ENCODE measurements at places on chromosomes 6 and 20.

GRCh38 chr6:25002326-25003091 is 66.7 kb upstream of the RIPOR2 start:
- no peak for DNase-seq

DNA sequence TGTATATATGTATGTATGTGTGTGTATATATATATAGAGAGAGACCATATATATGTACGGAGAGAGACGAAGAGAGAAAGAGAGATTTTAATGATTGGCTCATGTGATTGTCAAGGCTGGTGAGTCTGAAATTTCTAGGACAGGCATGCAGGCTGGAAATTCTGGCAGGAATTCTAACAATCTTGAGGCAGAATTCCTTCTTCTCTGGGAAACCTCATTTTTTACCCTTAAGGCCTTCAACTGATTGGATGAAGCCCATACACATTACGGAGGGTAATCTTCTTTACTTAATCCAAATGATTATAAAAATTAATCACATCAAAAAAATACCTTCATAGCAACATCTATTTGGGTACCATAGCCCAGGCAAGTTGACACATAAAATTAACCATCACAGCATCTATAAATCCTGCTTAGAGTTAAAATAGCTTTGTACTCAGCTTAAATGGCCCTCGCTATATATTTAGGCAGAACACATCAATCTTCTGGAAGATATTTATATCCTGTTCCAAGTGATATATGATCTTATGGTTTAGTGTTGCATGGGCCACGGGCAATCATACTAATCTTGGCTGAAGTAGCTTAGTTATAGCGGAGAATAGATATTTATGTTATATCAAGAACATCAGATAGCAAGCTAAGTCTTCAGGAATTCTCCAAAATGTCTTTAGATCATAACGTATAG is 36.6 kb downstream of the ABRACL start:
- no peak for DNase-seq

DNA sequence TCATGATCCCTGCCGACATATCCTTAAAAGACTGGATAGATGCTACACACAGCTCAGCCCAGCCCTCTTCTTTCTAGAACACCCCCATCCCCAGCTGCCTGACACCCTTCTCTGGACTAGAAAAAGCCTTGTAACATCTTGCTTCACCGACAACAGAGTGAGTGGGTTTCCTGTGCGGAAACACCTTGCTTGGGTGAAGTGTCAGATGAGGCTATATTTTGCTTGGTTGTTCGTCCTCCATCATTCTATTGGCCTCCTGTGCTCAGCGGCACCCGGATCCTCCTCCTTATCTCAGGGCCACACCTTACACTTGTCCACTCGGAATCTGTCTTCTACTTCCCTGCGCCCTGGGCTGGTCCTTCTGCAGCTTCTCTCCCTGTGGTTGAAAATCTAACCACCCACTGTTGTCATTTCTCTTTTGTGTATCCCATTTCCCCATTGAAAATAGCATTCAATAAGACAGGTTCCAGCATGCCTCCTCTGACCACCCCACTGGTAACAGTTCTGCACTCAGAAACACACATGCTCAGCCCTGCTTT is 101.3 kb upstream of the MLN start:
- no peak for DNase-seq

GRCh38 chr6:142523515-142524375 is 221.9 kb downstream of the ADGRG6 start:
- DNase-seq, result no peak

DNA sequence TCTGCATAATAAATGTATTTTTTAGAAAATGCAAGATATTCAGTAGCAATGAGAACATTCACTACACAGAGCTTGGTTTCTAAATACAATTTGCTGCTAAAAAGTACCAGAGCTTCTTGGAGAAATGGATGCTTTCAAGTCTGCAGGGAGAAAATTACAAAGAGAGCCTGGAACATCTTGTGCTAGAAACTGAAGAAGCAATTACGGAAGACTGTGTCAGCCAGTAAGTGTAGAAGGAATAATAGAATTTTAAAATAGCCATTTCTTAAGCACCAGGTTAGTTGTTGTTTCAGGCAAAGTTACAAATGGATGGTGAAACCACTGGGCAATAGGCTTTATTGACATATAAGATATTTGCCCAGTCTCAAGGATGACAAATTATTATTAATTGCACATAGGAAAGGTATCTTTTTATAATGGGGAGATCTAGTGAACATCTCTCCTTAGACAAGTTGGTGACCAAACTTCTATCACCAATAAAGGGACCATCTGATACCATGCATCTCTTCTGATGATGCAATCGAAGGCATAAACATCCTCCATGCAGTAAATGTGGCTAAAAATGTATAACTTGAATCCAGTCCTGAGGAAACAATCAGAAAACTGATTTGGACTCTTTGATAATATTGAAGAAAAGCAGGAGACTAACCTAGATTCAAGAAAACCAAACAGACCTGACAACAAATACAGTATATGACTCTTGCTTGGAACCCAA is 81.7 kb downstream of the ARHGAP18 start:
- no peak for DNase-seq

DNA sequence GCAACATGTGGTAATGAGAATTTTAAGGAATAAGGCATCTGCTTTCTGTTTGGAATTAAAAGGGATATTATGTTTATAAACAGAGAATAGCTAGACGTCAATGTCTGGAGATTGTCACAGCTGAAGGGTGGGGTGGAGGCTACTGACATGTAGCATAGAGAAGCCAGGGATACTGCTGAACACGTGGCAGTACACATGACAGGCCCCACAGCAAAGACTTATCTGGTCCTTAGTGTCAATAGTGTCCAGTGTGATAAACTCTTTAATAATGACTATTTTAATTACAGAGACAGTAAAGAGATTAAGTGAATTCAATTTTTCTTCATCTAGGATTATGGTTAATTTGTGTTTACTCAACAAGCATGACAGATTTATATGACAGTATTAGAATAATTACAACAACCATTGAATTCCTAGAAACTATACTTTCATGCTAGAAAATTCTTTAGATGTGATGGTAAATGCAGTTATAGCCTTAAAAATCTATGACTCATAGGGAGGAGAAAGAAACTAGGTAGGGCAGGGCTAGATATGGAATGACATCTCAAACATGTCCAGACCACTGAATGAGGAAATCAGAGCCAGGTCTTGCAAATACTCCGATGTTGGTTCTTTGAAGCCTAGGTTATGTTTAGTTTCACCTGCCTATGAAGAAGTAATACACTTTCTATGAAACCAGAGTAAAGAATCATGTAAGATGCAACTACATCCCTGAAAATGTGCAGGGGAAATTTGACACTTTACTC is 399.5 kb downstream of the PHF3 start:
- DNase-seq, result no peak

- no peak for DNase-seq
Observed at GRCh38 chr20:52748990-52749389, 223.2 kb upstream of the TSHZ2 start.

DNA sequence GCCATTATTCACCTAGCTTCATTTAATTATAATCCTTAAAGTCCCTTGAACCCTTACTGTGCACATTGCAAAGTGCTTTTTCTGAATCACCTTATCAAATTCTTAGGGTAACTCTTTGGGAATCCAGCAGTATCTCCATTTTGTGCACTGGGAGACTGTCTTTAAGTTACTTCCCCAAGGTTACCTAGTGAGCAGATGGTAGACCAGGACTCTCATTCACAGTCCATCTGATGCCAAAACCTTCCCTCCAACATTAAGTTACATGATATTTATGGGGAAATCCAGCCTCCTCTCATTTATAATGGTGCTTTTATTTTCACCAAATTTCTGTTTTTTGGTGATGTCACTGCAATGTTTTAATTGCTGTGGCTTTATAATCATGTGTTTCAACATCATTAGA is 75.7 kb downstream of the NCOA7 start:
- no peak for DNase-seq

GRCh38 chr6:169344750-169345065 is 91.1 kb upstream of the THBS2 start:
- DNase-seq, result no peak

DNA sequence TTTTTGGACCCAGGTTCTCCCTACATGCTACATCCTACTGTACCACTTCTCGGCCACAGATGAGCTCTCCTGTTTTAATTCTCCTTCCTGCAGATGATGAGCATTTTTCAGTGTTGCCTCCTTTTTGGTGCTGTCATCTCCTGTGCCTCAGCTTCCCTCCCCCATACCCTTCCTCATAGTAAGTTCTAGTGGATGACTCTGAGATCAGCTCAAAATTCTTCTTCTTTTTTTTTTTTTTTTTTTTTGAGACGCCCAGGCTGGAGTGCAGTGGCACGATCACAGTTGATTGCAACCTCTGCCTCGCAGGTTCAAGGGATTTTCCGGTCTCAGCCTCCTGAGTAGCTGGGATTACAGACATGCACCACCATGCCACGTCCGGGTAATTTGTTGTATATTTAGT is 3.8 kb downstream of the TMEM14A start:
- peak; percentile 33 for DNase-seq

DNA sequence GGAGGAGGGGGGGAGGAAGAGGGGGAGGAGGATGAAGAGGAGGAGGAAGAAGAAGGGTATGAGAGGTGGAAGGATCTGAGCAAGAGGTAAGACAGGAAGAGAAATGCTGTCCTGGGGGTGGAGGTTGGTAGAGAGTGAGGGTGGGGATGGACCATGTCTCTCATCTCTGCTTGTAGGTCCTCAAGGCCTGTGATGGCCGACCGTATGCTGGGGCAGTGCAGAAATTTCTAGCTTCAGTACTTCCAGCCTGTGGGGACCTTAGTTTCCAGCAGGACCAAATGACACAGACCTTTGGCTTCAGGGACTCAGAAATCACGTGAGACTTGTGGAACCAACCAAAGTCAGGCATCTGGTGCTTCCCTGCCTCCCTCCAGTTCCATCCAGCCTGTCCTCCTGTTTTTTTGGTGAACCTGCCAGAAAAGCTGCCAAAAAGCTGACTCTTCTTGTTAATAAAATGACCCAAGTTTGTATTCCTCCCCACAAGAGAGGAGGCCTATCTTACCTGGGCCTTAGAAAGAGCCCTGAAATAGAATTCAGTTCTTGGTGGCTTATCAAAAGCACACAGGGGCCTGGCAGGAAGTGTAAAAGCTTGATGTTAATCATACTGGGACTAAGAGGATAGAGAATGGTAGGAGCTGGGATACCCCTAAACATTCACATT is 2.5 kb upstream of the C4A start:
- DNase-seq, result no peak

DNA sequence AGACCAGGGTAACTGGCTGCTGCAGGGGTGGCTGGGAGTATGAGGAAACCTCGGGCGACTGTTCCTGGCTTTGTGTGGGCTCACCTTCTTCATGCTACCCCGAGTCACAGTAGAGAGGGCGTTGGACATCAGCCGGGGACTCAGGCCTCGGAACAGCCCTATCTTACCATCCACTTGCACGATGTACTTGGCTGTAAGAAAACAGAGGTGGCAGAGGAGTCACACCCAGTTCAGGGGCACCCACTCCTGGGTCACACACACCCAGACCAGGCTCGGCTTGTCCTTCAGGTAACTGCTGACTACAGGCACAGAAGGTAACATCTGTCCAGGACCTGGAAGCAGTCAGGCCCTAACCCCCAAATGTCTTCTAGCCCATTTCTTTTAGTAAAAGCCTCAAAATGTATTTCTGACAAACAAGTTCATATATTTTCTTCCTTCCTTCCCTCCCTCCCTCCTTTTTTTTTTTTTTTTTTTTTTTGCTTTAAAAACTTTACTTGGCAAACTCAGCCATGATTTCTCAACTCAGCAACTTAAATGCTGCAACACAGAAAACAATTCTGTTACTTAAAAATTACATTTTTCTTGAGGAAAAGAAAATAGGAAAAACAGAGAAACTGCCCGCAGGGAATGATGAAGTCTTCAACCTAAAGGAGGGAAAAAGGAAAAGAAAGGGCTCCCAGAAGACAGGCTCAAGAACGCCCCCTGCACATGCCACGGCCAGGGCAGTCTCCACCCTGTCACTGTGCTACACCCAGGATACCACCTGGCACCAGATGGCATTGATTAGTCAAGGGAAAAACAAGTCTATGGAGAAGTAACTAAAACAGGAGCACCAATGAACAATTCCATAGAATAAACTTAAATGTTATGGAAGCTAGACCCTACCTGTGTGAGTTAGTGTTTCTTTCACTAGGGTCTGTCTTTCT is 7.3 kb downstream of the MTCH1 start:
- no peak for DNase-seq
